ENCODE measurements at places on chromosomes 4 and X.

DNA sequence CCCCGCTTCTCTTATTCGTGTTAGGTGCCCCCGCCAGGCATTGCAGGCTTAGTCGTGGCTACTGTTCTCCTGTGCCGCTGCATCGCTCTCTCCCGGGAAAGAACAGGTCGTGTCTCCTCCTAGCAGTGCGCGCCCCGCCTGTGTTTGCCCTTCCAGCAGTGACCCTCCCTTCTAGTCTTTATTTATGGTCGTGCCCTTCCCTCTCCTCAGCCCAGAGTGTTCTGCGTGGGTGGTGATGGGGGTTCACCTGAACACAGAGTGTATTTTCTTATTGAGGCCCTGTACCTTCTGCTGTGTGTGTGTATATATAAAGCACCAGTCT, 15.2 kb downstream of the USP11 start:
- no peak for DNase-seq

- DNase-seq: no peak
Observed at GRCh38 chr4:125317525-125317877, 2.7 kb downstream of the FAT4 start.

DNA sequence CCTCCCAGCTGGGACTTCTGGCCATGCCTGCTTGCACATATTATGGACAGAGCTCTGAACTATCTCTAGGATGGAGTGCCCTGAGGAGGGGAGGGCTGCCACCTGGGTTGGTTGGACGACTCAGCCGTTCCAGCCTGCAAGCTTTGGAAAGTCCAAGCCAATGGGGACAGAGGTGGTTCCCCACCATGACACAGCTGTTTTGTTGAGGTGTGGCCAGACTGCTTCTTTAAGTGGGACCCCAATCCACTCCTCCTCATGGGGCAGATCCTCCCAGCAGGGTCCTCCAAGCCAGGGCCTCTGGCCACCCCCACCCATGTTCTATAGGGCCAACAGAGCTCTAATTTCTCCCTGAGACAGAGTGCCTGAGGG, 22.7 kb downstream of the F8A3 start:
- DNase-seq: no peak

- DNase-seq: no peak
Observed at GRCh38 chr4:154720123-154720522, 23.7 kb upstream of the LRAT start.

GRCh38 chr4:169657470-169658107, 37.2 kb downstream of the CLCN3 start:
- DNase-seq: no peak

DNA sequence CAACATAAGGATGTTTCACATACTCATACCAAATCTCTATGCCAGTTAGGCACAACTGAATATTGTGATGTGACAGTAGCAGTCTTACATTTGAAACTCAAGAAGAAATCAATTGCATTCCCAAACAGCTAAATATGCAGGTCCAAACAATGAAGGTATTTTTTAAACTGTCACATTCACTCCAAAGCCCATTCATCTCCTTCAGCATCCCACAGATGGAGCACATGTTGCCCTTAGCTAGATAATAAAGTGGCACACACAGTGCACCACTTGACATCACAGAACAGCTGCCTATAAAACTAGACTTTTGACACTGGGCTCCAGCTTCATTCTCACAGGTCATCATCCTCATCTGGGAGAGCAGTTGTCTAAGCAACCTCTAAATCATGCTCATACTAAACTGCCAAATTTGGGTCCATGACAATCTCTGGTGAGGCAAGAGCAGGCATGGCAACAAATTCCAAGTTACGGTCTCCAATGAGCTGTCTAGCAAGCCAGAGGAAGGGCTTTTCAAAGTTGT, 26.2 kb upstream of the ARHGEF6 start:
- no peak for DNase-seq

DNA sequence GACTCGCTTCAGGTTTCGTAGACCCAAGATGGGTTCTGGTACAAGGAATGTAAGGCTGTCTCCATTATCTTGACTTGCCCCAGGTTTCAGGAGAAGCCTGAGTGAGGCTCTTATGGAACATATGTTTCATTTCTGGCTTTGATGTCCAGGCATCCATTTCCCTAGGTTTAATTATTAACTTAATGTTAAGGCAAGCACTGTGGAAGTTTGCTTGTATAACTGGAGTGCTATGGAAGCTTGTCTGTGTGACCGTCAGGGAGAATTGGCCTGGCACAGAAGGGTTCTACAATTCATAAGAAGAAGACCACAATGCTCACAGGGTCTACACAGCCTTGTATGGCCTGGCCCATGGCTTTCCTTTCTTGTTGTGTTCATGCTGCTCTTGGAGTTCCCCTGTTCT, 47.2 kb upstream of the PPP1R2C start:
- no peak for DNase-seq

GRCh38 chrX:38985375-38985774, 184.1 kb downstream of the MID1IP1 start:
- no peak for DNase-seq

DNA sequence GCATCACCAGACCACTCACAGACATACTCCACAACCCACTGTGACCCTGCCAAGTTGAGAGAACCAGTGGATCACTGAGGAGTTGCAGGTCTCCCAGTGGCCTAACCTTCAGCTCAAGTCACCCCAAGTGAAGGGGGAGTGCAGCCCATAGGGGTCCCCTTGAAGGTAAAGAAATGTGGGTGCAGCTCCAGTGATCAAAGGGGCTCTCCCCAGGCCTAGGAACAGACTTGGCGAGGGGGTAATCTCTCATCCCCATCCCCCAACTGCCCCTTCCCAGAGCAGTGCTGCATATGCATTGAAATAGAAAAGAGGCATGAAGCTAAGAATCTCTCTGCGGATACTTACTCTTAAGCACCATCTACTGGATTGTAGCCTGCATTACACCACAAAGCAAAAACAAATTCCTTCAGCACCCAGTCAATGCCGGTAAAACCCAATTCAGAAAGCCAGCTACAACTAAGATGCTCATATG, 27.0 kb downstream of the MAGEE1 start:
- no peak for DNase-seq

DNA sequence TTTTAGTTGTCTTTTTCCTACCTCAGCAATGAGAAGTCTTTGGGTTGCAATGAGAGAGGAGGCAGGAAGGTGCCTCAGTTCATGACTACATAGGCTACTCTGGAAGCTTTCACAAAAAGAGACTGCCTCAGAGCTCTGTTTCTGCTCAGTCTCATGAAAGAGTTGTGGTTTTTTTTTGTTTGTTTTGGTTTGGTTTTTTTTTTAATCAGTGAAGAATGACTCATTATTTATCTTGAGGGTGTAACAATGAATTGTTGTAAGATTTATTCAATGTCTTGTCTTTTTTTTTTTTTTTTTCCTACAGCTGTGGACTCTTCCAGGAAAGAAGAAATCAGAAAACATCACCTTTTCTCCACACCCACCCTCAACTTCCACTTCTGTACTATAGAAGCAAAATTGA, 67.5 kb upstream of the CXCL13 start:
- no peak for DNase-seq

DNA sequence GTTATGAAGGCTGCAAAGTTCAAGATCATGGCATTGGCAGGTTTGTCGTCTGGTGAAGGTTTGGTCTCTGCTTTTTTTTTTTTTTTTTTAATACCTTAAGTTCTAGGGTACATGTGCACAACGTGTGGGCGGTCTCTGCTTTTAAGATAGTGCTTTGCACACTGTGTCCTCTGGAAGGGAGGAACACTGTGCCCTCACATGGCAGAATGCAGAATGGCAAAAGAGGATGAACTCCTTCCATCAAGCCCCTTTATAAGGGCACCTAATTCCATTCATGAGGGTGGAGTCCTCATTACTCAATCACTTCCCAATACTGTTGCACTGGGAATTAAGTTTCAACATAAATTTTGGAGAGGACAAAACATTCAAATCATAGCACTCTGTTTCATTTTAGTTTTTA, 101.4 kb downstream of the GLRA2 start:
- no peak for DNase-seq

- DNase-seq: no peak
Observed at GRCh38 chrX:36434522-36434921, 515.0 kb downstream of the CFAP47 start.

- DNase-seq: no peak
Observed at GRCh38 chrX:152902502-152902820, 4.6 kb downstream of the ZNF185 start.

DNA sequence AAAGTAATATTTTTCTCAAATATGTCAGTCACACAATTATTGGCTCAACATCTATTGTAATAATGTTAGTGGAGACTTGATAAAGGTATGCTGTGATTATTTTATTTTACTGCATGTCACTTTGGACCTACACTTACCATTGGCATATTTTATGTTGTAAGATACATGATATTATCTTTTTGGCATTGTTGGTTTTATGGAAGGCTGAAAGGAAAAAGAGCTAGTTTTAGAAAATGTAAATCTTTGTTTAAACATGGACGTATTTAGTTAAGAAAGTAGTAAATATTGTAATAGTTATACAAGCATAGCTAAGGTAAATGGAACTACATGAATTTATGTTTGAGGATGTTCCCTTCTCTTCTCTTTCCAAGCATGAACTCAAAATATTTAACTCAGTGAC, 1399.3 kb downstream of the STIM2 start:
- DNase-seq: no peak
